ENCODE measurements at places on chromosomes 12 and 14. TPM values are rescaled to one million over a fixed set of nuclear protein-coding genes. Genes with fewer than 3 reads are reported as not detected.

DNA sequence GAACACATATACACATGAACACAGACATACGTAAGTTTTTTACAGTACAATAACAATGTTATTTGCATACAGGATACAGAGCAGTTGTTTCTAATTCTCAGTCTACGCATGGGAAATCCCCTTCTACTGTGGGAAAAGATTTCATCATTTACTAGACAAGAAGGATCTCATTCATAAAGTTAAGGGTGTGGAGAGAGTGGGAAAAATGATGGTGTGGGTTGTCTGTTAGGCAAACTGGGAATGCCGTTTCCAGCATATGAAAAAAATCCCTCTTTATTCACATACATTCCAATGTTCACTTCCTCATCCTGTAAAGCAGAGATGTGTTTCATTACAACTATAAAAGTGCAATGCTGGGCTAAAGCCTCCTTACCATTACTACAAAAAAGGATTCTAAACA is 120.9 kb downstream of the SINHCAF start:
- H3K27ac ChIP-seq, result no peak overlapping the region
- DNase-seq, result no peak
- H3K27me3 ChIP-seq, result no peaks in the 10 kb centered on the region
- H3K4me3 ChIP-seq, result no peak overlapping the region
- H3K36me3 ChIP-seq, result no peaks in the 10 kb centered on the region

GRCh38 chr14:95136631-95137030 is 20.7 kb downstream of the DICER1 start:
- no peak overlapping the region for H3K27ac ChIP-seq
- no peaks in the 10 kb centered on the region for H3K36me3 ChIP-seq
- no peaks in the 10 kb centered on the region for H3K27me3 ChIP-seq
- no peak overlapping the region for H3K4me3 ChIP-seq
- peaks cover 47% of the 10 kb centered on the region for H3K4me1 ChIP-seq
- DNase-seq, result no peak

The CYP27B1 gene
- total RNA-seq, result 3.9 TPM

The B4GALNT3 gene
- total RNA-seq, result 24.3 TPM
